ENCODE measurements at places on chromosomes 12 and 14.

- no peak for DNase-seq
These were observed 210.1 kb downstream of the RGS6 start for GRCh38 chr14:72142328-72142727.

- DNase-seq = no peak
These were observed 75.5 kb downstream of the SYNE3 start for GRCh38 chr14:95440951-95441350.

DNA sequence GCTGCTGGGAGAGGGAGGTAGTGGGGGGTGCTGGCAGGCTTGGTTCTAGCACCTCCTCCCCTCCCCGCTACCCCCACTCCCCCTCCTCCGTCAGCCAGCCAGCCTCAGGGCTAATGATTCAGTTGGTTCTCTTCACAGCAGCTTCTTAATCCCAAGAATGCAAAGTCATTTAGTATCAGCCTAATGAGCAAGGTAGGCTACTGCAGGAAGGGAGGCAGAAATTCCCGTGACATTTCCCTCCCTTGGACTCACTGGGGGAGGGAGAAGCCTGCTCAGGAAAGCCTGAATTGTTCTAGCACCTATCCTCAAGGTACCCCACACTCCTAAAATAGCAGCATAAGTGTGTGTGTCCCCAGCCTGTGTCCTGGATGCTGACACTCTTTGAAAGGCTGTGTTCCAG is 29.8 kb downstream of the ITPK1 start:
- no peak for DNase-seq

- no peak for DNase-seq
These were observed 244.9 kb upstream of the LRIG3 start for GRCh38 chr12:59164991-59165718.

Data from activated naive CD4-positive, alpha-beta T cell (primary cell).